ENCODE measurements at places on chromosomes 12 and 14.

DNA sequence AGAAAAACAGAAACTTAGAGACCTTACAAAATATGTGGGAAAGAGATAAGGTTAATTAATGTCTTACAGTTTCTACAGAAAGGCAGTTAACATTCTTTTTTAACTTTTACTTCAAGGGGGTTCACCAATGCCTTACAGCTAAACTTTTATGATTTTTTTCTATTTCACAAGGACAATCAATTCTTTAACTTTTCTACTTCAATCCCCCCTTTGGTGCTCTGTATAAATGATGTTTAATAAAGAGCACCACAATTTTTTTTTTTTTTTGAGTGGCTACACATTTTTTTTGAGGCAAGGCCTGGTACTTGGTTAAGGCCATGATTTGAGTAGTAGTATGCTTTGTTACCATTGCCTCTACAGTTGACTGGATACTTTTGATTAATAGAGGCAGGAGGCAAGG is 279.6 kb downstream of the PRKD1 start:
- no peak for DNase-seq

DNA sequence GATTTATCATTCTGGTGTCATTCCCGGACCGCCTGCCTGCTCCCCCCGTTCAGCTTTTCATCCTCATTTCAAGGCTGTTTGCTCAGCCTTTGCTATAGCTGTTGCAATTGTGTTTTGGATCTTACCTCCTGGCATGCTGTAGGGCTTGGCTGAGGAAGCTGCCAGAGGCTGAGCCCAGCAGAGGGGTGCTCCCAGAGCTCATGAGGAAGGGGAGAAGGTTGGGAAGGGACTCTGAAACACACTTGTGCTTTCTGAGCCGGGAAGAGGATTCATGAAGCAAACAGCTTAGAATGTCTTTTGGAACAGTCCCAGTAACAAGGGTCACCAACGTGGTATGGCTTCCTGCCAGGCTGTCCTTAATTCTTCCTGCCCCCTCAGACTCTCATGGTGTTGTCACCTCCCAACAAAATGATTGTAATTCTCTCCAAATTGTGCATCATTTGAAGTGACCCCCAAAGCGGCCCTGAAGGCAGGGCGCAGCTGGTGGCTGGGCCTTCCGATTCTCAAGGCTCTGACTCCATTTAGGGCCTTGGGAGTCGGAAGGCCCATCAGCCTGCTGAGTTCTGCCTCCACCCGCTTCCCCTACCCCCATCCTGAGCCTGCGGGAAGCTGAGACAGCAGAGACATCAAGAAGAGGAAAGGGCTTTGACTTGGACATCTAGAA is 111.9 kb upstream of the ARHGAP5 start:
- DNase-seq: no peak

DNA sequence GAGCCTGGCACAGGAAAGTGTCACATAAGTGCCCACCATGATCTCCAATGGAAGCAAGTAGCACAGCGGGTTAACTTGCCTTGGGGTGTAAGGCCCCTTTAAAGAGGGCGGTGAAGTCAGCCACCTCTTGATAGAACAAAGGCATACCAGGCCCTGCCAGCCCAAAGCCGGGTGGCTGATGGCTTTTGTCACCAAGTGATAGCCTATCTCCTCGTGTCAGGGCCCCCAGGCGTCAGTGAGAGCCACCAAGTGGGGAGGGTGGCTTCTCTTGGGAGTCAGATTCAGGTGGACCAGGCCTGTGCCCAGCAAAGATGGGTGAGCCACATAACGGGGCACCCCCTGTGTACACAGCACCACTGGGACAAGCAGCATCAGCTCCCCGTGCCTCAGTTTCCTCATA is 8.3 kb upstream of the MYL2 start:
- no peak for DNase-seq

DNA sequence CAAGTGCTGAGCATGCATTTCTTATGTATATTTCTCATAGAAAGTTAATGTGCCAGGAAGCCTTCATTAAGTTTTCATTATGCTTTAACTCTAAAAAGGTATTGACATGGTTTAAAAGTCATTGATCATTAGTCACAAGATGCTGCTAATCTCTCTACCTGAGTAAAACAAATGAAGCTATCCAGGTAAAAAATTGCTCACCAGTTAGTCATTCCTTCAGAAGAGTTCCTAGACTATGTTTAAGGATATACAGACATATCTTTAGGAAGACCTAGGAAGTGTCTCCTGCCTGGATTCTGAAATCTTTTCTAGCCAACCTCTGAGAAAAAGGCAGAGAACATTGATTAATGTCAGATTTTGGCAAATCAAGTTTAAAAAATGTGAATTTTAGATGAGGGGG is 274.2 kb downstream of the PDZRN4 start:
- DNase-seq: no peak

GRCh38 chr14:89319687-89320086 is 97.3 kb downstream of the FOXN3 start:
- DNase-seq: no peak

DNA sequence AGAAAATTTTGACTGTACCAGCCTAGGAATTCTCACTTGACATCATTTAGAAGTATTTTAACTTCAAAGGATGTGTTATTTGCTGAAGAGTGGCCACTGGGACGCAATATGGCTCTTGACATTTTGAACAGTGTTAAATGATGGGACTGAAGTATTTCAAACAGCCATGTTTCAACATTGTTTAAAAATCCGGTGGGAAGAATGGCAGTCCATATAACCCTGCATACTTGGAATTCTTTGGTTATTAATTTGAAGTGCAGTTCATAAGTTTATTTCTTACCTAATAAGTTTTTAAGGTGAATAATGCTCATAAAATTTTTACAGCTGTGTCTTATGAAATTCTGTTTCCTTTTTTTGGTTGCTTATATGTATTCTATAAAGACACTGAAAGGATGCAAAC is 8.3 kb downstream of the TMTC2 start:
- DNase-seq: no peak

- no peak for DNase-seq
These were observed 168.0 kb downstream of the PHLDA1 start for GRCh38 chr12:75863533-75863932.

DNA sequence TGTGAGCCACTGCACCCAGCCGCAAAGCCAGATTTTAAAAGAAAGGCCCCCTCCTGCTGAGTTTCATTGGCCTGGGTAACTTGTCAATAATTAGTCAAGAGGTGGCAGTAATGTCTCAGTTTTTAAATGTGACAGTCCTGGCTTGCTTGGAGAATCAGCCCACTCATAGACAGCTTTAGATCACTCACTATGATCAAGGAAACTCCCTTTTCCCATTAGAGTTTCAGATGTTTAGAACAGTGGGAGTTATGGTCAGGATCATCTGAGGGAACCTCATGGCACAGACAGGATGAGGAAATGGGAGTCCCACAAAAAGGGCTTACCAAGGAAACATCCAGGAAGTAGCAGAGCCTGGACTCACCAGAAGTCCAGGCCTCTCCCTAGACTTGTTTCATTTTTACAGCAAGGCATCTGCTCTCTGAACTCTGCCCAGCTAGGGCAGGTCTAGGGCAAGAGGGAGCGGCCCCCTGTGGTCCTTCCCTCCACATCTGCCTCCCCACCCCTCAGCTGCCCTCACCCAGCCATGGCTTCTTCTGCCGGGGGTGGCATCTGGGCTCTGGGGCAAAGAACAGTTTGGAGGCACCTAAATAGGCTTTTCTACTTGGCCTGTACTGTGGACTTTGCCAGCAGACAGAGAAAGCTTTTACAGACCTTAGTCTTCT is 11.2 kb downstream of the BCL2L14 start:
- no peak for DNase-seq

DNA sequence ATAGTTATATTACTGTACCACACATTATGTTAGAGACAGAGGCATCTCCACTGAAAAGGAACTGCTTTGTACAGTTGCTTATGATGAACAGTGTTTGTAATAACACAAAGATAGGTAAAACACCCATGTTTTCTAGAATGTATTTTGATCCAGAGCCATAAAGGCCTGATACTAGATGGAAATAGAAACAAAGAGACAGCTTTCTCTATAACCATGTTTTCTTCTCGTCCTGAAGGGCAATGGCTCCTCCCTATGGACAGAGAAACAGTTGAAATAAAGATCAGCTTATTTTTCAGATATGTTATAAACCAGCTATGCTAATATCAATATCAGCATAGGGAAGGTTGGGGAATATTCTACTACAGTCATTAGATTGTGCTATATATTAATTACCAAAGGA is 109.2 kb downstream of the ATXN7L3B start:
- DNase-seq: no peak

DNA sequence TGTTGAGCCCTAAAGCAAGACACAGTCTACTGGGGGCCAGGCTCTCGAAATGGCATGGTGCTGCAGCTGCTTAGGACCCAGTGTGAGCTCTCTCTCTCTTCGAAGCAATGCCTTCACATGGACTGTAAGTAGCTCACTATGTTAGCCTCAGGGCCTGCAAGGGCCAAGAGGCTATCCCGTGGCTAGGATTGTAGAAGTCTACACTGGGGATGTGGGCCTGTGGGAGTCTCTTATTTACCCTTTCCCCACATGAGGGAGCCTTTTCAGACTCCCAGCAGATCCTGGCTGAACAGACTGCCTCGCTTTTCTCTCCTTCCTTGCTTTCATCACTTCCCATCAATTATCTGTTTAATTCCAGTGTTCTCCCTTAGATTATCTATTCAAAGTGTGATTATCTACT is 101.4 kb downstream of the GPR65 start:
- DNase-seq: no peak

DNA sequence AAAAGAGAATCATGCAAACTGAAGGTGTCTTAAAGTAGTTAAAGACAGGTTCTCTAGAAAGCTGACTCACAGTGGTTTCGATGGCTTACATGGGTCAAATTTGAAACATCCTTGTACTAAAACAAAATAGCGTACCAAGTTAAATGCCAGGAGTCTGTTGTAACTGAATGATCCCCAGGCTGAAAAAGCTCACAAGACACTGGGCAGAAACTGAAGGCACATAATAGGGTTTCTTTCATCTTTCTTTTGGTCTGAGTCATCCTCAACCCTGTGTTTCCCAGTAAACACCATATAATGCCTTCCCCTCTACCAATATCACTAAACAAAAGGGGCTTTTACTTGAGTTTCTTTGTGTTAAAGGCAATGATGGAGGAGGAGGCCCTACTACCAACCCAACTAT is 12.8 kb downstream of the ZFYVE1 start:
- no peak for DNase-seq

DNA sequence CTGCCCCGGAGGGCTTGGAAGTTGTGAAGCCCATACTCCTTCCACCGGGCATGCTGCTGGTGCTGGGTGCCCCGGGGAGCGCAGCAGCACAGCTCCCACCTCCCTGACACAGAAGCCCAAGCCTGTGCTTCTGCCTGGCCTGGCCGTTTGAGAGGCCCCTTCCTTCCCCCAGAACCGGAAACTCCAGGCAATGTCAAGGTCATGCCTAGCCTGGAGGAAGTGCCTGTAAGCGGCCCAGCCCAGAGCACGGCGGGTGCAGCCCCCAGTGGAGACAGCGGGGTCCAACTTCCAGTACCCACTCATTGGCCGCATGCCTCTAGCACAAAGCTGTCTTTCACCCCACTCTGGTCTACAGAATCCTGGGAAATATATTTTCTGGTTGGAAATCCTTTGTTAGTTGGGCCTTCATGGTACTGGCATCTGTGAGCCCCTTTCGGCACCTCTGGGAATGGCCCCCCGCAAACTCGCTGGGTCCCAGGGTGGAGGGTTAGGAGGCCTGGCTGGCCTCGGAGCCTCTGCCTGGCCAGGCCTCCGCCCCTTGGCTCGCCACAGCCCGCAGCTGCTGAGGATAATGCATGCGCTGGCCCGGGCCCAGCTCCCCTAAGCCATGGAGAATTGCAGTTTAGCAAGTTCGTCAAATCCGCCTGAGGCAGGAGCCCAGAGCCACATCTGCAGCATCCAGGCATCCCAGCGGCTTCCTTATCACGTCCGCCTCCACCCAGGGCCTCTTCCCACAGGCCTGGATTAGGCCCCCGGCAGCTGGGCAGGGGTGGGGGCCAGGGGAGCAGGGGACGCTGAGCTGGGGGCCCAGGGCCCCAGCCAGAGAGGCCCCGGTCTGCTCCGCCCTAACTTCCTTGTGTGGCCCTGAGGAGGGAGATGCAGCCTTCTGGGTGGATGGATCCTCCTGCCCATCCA is 48.9 kb upstream of the DLK1 start:
- no peak for DNase-seq

DNA sequence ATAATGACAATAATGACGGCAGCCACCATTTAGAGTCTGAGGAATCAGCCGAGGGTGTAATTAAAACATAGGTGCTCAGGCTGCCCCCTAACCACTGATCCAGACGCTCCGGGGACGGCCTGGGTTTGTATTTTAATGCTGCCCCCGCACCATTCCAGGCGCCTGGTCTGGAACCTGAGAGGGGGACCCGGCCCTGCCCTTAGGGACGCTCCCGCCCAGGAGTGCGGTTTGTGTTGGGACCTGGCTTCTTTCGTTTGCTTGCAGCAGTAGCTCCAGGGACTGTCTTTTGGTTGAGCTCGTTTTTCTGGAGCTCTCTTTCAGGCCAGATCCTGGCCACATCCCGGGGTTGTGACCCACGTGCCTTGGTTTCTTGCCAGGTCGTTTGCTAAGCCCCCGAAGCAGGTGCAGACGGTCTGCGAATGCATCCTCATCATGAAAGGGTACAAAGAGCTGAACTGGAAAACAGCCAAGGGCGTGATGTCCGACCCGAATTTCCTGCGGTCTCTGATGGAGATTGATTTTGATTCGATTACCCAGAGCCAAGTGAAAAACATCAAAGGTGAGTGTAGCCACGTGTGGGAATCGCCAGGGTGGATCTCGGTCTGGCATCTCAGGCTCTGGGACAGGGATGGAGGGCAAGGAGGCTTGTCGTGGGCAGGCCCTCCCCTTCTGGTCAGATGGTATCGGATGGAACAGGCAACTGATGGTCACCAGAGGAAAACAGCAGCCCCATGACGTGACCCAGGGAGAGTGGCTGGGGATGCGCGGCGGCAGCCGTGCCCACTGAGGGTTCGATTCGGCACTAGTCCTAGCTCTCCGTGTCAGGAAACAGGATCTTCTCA is 63.5 kb downstream of the CCDC92 start:
- no peak for DNase-seq

- DNase-seq: no peak
These were observed 23.0 kb downstream of the GLT8D2 start for GRCh38 chr12:104026841-104027599.

GRCh38 chr14:77964586-77964985 is 164.7 kb downstream of the ADCK1 start:
- no peak for DNase-seq

GRCh38 chr14:79588398-79588797 is 622.9 kb downstream of the DIO2 start:
- no peak for DNase-seq

All from GOT3 (cell line).